Activated CD4-positive, alpha-beta T cell treated with anti-CD3 and anti-CD28 coated beads, Interleukin-2, Interleukin-6, amounts not matched to agents 100 ng/mL and 50 ng/mL, durations not matched to agents 16 hours and 8 hours (primary cell): ENCODE measurements at places on chromosomes 7 and 10.

GRCh38 chr10:114862456-114862855 is 40.9 kb downstream of the FHIP2A start:
- no peak for DNase-seq

DNA sequence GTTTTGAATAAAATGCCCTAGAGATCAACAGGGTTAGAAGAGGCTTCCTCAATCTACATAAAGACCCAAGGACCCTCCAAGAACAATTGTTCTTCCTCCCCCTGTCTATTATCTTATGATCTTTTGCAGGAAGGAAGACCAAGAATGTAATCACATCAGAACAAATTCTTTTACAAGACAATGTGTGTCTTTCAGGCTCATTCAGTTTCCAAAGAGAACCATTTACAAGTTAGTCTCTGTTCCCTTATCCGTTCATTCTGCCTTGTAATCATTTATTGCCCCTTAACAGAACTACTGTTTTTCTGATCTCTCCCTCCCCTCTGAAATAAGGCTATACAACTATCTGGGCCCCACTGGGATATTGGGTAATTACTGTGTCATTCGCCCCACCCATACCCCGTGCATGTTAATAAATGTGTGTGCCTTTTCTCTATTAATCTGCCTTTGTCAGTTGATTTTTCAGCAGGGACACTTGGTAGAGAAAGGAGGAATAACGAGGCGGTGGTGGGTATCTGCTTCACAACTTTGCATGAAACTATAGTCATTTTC is 5.7 kb upstream of the MKRN1 start:
- no peak for DNase-seq

DNA sequence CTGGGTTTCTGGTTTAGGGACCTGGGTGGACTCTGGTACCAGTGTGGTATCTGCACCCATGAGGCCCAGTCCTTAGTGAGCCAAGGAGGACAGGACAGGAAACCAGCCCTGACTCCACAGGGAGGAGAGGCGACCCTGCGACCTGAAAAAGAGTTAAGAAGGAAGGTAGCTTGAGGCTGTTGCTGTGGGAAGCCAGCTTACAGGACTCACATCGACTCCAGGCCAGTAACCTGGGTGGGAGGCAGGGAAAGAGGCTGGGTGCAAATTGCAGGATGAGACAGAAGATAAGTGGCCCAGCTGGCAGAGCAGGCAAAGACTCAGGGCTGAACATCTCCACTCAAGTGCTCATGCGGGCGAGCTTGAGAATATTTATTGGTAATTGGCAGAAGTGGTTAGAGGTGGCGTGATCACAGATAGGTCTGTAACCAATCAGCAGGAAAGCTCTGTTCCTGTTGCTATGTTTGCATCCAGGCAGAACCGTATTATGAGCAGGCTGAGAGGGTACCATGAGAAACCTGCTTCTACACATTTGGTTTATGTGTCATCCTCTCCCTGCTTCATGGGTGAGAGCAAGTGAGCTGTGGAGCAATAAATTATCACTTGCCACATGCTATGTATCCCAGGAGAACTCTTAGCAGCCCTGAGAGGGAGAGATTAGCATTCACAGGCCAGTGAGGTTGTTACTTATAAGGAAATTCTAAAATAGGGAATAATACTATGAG is 11.0 kb downstream of the TLL2 start:
- no peak for DNase-seq

DNA sequence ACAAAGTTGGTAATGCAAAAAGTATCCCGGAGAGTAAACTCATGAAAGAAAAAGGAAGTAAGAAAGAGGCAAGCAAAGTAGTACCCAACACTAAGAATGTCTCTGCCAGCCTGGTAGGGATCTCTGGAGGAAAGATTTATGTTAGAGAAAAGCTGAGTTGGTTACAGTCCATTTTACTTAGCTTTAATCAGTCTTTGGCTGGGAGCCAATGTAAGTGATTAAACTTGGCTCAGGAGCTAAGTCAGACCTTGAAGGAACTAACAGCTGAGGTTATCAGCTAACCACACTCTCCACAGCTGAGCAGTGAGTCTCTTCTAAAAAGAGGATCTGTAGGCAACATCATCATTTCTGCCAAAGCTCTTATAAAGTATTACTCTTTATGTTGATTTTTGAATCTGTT is 148.0 kb downstream of the ANKRD7 start:
- peak; percentile 1 for DNase-seq

DNA sequence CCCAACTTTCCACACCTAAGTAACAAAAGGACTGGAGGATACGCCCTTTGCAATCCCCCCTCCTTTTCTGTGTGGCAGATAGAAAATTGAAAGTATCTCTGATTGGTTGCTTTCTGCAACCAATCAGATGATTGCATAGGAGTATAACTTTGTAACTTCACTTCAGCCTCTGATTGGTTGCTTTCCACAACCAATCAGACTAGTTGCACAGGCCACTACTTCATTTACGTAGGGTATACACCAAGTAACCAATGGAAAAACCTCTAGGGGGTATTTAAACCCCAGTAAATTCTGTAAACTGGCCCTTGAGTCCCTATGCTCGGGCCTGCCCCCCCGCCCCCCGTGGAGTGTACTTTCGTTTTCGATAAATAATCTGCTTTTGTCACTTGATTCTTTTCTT is 1080.4 kb downstream of the CNTNAP2 start:
- no peak for DNase-seq

DNA sequence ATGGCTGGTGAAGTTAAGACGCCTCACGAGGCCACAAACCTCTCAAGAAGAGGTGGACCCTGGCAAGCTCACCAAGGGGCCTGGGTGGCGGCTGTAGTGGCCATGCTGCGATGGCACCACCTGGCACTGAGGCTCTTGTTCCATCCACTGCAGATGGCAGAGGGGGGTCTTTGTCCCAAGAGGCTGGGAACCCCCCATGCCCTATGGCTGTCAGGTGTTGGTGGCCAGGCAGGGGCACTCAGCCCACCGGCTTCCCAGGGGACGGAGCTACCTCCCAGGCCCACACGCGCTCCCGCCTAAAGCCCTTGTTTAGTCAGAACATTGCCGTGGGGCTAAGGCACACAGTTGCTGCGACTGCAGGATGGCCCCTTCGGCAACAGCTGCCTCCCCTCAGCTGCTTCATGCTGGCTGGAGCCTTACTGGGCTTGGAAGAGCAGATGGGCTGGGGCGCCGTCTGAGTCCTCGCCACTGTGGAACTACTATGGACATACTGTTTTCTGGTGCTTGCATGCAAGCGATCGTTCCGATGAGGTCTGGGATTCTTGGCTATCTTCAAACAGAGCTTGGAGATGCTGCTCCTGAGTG is 46.8 kb downstream of the DPYSL4 start:
- DNase-seq: no peak

DNA sequence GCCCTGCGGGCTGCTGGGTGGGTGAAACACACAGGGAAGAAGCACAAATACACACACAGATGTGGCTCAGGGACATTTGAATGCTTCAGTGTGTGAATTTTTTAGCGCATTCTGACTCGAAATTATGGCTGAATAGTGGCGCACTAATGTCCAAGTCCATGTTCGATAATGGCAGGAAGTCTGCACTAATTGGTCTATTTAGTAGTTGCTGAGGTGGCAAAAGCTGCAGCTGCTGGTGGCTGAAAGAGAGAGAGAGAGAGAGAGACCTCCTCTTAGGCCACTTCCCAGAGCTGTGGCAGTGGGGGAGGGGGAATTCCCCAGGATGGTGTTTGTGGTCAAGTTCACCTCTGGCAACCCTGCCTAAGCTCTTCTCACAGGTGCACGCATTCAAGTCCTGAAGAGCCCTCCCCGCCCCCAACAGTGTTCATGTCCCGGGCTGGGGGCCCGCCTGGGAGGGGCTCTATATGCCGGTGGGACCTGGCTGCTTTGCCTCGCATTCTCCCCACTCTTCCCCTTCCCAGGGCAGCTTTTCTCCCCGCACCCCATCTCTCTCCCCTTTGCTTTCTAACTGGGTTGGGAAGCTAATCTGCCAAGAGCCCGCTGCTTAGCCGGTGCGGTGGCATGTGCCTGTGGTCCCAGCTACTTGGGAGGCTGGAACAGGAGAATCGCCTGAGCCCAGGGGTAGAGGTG is 6.0 kb upstream of the MNX1 start:
- peak; percentile 45 for DNase-seq

DNA sequence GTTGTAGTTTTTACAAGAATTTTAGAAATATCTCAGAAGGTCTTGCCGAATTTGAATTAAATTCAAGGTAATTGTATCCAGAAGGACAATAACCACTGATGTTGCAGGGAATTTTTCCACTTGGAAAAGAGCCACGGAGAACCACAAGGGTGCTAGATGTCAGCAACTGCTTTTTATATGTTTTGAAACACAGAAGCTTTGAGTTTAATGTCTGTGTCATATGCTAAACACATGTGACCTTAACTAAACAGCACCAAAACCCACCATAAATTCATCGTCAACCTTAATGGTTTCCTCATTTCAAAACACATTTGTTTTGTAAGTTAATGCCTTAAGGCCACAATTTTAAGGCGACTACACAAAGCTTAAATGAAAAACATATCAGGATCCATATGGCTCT is 106.9 kb downstream of the COL28A1 start:
- no peak for DNase-seq

GRCh38 chr10:102085336-102085735 is 20.2 kb downstream of the HPS6 start:
- no peak for DNase-seq

DNA sequence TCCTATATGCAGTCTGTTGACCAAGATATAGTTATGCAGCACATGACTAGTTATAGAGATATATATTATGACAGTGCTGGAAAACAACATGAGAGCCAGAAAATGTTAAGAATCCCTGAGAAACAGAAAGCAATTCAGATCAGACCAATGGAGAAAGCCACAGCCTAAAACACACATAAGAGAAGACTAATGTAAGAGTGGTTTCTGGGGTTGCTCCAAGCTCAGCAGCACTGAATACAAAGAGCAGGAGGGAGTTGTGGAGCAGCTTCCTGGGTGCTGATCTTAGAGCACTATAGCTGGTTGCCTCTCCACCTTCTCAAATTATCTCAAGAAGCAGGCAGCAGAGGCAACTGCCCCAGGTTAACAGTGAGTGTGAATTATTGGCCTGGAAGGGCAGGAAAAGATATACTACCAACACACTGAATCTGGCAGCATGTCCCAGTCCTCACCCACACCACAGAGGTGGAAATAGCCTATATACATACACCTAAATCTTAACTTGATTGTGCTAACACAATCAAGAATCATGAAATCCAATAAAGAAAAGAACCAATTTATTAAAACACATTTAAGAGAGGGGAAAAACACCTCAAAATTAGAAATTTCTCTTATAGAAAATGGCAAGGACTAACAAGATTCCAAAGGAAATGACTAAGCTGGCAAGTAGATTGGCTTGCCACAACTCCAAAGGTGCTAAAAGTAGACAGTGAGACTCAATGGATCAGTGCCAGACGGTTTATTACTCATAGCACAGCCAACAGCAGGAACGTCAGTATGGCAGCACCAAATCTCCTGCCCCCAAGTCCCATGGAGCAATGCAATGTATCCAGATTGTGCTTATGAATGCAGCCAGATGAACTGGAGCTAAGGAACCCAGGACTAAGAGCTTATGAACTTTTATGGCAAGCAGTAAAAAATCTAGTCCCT is 5.1 kb downstream of the PTTG1IP2 start:
- no peak for DNase-seq

GRCh38 chr10:112335111-112335867 is 38.6 kb upstream of the ACSL5 start:
- no peak for DNase-seq

GRCh38 chr7:41536122-41536872 is 166.6 kb downstream of the INHBA start:
- DNase-seq: no peak

GRCh38 chr7:33854178-33854577 is 51.2 kb upstream of the BMPER start:
- DNase-seq: no peak

GRCh38 chr10:6059506-6059905 is 2.7 kb downstream of the IL2RA start:
- DNase-seq: no peak

GRCh38 chr7:20696002-20696605 is 80.6 kb downstream of the ABCB5 start:
- no peak for DNase-seq
